ENCODE measurements at places on chromosomes 7 and 10.

DNA sequence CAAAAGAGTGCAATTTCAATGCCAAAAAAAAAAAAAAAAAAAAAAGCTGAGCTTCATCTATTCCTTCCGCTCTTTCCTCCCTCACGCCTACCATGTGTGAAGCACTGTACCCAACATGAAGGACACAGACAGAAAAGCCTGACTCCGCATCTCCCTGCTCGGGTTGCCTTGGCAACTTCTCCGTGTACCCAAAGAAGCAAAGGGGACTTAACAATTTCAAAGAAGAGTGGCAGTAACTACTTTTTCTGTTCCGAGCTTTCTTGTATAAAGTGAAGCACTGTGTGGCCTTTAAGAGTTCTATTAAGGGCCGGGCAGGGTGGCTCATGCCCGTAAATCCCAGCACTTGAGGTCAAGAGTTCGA, 177.7 kb downstream of the PRKCQ start:
- no peak for DNase-seq

DNA sequence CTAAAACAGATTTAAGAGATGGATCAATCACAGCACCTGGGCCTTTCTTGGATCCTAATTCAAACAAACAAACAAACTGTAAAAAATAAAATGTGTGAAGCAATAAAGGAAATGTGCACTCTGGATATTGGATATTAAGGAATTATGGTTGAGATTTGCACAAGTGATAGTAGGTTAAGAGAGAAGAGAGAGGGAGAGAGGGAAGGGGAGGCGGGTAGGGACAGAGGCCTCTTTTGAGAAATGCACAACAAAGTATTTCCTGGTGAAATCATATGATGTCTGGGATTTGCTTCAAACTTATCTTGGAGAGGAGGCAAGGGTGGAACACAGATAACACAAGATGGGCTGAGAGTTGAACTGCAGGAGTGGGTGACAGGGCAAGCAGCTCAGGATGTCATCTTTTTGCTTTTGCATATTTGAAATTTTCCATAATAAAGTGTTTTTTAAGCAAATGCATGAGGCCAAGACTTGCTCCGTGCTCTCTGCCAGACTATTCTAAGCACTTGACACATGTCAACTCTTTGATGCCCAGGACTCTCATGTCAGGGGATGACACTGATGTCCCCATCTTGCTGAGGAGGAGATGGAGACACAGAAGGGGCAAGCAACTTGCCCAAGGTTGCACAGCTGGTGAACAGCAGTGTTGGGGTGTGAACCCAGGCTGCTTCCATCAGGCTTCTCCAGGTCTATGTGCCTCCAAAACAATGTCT, 9.1 kb upstream of the AEBP1 start:
- DNase-seq: no peak

GRCh38 chr7:151897951-151898686, 21.2 kb upstream of the PRKAG2 start:
- DNase-seq: no peak

DNA sequence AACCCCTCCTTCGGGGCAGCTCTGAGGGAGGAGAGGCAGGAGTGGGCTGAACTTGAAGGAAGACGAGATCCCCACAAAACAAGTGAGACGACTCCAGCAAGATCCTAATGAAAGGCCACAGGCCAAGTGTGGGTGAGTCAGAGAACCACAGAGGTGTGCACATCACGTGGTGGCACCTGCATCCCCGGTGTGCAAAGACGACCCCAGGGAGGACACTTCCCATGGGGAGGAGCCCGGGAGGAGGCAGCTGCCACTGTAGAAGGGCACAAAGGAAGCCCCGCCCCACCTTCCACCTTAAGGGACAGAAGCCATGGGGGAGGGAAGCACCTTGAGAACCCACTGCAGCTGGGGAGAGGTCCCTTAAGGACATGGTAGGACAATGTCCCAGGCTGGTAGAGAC, 45.7 kb downstream of the ESYT2 start:
- no peak for DNase-seq

DNA sequence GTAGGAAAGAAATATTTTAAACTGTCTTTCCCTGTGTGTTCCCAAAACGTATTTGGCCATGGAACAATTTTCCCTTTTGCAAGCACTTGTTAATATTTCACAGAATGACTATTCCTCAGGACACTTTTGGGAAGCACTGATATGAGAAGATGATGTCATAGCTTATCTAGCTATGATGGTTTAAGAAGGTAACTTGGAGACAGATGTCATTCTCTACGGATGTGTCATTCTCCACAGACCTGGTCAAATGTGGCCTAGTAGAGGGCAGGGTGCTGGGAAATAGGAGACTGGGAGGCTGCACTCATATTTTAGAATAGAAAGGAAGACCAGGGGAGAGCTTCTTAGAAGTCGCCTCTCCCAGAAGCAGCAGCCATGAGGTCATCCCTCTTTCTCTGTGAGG, 220.7 kb upstream of the GLI3 start:
- DNase-seq: no peak

GRCh38 chr10:104049504-104050250, 36.0 kb downstream of the COL17A1 start:
- no peak for DNase-seq

- no peak for DNase-seq
Observed at GRCh38 chr7:124029396-124030188, 3.3 kb downstream of the TMEM229A start.

GRCh38 chr10:21749788-21750187, 215.8 kb downstream of the MLLT10 start:
- DNase-seq: no peak
